ENCODE measurements at places on chromosomes 3 and 15.
A peak's percentile ranks its signal among the peaks of the same experiment; 100 is the strongest.

- DNase-seq = no peak
These were observed 25.4 kb upstream of the TSEN2 start for GRCh38 chr3:12458901-12459300.

DNA sequence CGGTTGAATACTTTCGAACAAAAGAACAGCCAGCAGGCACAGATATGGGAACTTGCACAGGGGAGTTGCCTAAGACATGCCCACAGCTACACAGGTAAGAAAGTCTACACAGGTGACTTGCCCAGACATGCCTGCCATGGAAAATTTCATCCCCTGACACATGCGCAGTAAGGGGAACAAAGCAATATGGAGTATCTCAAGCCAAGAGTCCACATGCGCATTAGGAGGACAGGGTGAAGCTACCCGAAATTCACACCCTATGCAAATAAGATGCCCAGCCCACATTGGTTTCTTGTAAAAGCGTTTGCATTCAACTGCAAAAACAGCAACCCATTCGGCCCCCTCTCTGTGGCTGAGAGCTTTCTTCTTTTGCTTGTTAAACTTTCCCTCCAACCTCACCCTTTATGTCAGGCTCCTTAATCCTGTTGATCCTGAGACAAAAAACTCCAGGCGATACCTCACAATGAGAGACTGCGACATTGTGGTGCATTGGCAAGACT, 49.3 kb upstream of the TRPM1 start:
- DNase-seq = no peak

DNA sequence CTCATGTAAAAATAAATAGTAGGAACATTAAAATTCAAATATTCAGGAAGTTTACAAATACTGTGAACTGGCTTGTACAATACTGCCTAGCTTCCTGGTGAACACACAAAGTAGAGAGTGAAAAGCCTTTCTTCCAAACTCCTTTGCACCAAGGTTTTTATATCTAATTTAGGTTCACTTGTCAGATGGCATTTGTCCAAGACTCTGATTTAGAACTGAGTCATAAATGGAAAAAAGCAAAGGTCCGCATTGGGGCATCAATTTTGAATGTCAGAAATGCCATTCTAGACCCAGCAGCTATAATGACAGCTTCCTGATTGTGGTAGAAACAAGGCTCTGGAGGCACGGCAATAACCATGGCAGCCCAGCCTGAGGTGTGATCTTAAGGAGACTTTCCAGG, 160.7 kb downstream of the PDE8A start:
- DNase-seq = no peak

DNA sequence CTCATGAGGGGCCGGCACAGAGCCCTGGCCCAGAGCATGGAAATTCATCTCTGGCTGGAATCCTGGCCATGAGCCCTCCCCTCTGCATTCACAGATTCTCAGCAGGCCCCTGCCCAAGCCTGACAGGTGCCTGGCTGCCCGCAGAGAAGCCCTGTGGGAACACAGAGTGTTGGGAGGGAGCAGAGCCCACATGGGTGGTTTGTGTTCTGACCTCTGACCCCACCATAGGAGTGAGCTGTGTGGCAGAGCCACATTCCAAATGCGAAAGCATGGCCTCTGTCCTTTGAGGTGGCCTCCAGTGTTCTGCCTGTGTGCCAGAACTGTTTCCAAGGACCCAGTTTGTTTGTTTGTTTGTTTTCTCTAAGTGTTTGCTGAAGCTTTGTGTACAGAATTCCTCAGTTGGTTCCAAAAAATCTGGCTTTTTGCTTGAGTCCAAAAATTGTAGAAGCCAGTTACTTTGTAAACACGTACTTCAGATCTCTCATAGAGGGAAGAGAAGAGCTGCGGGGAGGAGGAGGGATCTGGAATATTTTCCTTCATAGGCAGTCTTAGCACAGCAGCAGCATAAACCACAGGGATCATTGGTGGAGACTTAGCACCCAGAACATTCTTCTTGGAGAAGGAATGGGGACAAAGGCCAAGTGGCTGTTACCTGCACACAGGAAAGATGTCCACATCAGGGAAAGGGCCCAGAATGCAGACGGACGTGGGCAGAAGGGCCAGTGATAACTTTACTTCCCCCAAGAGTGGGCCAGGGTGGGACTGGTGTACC, 36.0 kb downstream of the GRAMD2A start:
- DNase-seq = no peak

DNA sequence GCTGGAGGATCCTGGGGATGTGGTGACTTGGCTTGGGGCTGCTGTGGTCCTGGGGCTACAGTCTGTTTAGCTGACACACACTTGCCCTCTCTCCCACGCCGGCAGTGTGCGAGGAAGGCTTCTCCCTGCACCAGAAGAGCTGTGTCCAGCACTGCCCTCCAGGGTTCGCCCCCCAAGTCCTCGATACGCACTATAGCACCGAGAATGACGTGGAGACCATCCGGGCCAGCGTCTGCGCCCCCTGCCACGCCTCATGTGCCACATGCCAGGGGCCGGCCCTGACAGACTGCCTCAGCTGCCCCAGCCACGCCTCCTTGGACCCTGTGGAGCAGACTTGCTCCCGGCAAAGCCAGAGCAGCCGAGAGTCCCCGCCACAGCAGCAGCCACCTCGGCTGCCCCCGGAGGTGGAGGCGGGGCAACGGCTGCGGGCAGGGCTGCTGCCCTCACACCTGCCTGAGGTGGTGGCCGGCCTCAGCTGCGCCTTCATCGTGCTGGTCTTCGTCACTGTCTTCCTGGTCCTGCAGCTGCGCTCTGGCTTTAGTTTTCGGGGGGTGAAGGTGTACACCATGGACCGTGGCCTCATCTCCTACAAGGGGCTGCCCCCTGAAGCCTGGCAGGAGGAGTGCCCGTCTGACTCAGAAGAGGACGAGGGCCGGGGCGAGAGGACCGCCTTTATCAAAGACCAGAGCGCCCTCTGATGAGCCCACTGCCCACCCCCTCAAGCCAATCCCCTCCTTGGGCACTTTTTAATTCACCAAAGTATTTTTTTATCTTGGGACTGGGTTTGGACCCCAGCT, 2.9 kb upstream of the FES start:
- DNase-seq = no peak

- no peak for DNase-seq
These were observed 173.0 kb upstream of the RORA start for GRCh38 chr15:61401903-61402698.

GRCh38 chr15:31353931-31354330, 27.3 kb downstream of the KLF13 start:
- DNase-seq = peak; percentile 88

DNA sequence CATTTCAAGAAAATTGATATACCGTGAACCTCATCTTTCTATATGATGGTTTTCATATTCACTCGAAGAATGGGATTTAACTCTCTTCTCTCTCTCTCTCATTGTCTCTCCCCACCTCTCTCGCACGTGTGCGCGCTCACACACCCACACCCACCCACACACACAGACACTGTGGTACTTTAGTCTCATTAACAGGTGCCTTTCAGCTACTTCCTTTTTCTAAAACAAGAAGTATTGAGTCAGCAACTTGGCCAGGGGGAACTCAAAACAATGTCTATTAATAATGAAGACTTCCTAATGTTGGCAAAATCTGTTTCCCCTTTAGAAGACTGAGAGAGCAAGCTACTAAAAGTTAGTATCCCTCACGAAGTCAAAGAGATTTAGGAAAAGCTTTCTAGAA, 150.7 kb downstream of the TMCO5A start:
- DNase-seq = no peak

DNA sequence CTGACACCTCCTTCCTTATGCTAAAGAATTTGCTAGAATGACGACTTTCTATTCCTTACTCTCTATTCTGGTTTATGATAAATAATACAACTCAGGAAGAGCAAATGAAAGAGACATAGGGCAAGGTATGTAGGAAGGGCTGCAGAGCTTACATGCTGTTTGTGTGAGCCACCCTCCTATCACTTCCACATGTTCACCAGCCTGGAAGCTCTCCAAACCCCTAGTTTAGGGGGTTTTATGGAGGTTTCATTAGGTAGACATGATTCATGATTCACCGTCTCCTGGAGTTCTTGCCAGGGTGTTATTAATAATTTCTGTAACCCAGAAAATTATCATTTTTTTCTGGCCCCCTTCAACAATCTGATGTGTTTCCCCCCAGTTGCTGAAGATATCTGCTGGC, 172.1 kb upstream of the COL8A1 start:
- DNase-seq = no peak

Data from globus pallidus (tissue), 1 donor.